ENCODE measurements at places on chromosomes 16 and 17.

DNA sequence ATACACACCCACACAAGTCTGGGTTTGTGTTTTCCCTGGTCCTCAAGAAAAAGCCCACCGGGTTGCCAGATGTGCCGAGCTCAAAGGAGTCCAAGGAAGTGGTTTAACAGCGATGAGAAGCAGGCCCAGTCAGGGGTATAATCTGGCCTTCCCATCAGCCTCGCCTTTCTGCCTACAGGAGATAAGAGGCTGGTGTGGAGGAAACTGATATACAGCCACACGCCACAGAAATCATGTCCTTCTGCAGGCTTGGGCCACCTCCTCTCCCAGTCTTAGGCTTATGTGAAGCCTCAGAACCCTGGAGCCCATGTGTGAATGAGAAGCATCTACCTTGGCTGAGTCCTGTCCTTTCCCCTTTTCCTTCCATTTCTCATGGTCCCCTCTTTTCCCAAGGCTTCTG is 43.6 kb upstream of the MMP2 start:
- no peak for DNase-seq
- H3K27me3 ChIP-seq = no peaks in the 10 kb centered on the region
- no peaks in the 10 kb centered on the region for H3K4me1 ChIP-seq
- no peak overlapping the region for H3K4me3 ChIP-seq
- H3K27ac ChIP-seq = no peak overlapping the region
- H3K36me3 ChIP-seq = no peaks in the 10 kb centered on the region

- no peak for DNase-seq
- no peak overlapping the region for H3K27ac ChIP-seq
- H3K4me3 ChIP-seq = no peak overlapping the region
- peaks cover 9% of the 10 kb centered on the region for H3K36me3 ChIP-seq
Observed at GRCh38 chr17:73482251-73482716, 162.0 kb downstream of the SDK2 start.

DNA sequence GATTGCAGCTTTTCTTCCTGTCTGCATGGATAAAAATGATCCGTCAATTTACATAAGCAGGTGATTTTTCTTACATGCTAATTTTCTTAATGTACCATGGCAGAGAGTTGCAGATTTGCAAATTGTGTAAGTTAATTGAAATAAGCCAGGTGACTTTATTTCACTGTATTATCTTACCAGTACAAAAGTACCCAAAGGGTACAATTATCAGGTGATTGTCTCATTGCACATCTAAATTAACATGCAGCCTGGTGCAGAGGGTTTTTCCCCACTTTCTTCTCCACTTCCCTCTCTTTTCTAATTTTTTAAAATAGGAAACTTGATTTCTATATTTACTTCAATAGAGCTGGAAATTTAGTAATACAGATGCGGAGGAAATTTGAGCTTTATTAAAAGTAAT is 11.2 kb downstream of the NLK start:
- H3K4me3 ChIP-seq = no peak overlapping the region
- no peak overlapping the region for H3K27ac ChIP-seq
- no peaks in the 10 kb centered on the region for H3K36me3 ChIP-seq
- no peak for DNase-seq
- H3K4me1 ChIP-seq = peaks cover 26% of the 10 kb centered on the region

- no peak overlapping the region for H3K4me3 ChIP-seq
- no peaks in the 10 kb centered on the region for H3K36me3 ChIP-seq
- peaks cover 18% of the 10 kb centered on the region for H3K4me1 ChIP-seq
- no peak overlapping the region for H3K27ac ChIP-seq
- H3K27me3 ChIP-seq = peaks cover under 1% of the 10 kb centered on the region
Observed at GRCh38 chr16:88448461-88449266, 4.4 kb upstream of the ZFPM1 start.

- no peak overlapping the region for H3K4me3 ChIP-seq
- H3K27me3 ChIP-seq = no peaks in the 10 kb centered on the region
- H3K36me3 ChIP-seq = no peaks in the 10 kb centered on the region
- peak overlapping the region; percentile 70 for H3K27ac ChIP-seq
- DNase-seq = no peak
- peaks cover 29% of the 10 kb centered on the region for H3K4me1 ChIP-seq
Observed at GRCh38 chr17:9244066-9245052, 223.0 kb downstream of the NTN1 start.

Data from tibial nerve (tissue), 4 donors.